ENCODE measurements at places on chromosomes 13 and 19. TPM values are rescaled to one million over a fixed set of nuclear protein-coding genes. Genes with fewer than 3 reads are reported as not detected.

GRCh38 chr19:14494910-14495671 is 836 bp downstream of the GIPC1 start:
- peak; percentile 70 for DNase-seq

DNA sequence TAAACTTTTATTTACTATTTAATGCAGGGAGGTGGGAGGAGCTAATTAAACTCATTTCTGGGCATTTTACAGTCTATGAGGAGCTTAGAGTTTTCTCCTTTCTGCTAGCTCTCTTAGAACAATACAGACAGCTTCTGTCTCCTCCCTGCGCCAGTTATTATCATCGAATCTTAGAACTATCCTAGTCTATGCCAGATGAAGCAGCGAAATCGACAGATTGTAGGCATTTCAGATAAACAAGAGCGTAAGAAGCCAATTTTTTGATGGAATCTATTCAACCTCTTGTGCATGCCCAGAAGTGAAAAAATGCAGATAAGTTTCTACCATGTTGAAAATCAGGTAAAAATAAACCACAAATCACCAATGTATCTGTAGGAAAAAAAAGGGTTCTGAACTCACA is 297.1 kb downstream of the KLF12 start:
- DNase-seq: no peak

DNA sequence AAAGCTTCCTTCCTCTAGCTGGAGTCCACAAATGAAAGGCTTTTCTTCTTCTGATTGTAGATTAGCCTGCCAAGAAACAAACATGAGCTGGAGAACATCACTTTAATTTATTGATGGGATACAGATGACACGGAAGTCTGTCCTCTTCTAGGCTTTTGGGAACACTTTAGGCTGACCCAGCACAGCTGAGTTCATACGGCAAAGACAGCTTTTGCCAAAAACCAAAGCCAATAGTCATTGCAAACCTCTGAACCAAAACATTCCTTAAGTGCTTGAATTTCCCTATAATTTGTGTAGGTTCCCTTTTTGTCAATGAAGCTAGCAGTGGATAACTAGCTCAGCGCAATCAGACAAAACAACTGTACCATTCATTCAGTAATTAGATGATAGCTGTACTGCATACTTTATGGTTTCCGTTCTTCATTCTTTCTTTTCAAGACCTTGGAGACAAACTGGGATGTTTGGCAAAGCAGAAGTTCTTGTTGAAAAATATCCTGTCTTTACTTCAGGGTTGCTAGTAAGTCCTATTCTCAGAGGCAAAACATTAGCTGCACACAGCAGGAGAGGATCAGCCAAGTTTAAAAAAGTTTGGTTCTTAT is 95.7 kb upstream of the SPRY2 start:
- no peak for DNase-seq

DNA sequence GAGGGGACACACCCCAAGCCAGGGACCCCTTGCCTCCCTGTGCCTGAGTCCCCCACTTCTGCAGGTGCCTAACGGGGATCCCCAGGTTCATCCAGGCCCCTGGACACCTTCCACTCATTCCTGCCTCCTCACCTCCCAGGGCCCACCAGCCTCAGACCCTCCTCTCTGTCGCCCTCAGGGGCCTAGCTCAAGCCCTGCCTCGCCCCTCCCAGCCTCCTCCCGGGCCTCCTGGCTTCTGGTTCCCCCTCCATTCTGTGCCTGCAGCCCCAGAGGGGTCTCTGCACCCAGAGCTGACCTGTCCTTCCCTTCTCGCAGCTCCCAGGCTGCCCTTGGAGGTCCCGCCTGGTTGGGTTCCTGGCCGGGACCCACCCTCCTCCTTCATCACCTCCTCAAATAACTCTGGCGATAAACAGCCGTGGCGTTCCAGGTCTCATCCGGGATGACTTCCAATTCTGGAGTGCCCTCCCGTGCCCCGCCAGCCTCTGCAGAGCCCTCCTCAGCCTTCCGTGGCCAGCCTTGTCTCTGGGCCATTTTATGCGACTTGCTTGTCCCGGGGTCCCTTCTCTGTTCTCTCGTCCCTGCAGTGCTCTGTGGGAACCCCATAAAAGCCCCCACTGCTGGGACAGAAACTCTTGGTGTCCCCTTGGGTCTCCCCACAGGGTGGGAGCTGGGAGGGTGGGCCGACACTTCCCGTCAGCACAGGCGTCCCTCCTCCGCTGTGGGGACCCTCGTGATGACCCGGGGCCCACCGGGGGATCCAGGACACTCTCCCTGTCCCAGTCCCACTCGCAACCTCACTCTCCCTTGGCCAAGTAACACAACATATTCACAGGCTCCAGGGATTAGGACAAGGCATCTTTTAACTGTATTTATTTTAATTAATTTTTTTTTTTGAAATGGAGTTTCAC is 9.2 kb downstream of the JOSD2 start:
- DNase-seq: no peak

GRCh38 chr13:50882816-50883435 is 26.7 kb upstream of the RNASEH2B start:
- no peak for DNase-seq

- DNase-seq: no peak
Observed at GRCh38 chr13:33411312-33411711, 125.8 kb upstream of the STARD13 start.

GRCh38 chr13:32136716-32137115 is 105.1 kb downstream of the FRY start:
- no peak for DNase-seq

DNA sequence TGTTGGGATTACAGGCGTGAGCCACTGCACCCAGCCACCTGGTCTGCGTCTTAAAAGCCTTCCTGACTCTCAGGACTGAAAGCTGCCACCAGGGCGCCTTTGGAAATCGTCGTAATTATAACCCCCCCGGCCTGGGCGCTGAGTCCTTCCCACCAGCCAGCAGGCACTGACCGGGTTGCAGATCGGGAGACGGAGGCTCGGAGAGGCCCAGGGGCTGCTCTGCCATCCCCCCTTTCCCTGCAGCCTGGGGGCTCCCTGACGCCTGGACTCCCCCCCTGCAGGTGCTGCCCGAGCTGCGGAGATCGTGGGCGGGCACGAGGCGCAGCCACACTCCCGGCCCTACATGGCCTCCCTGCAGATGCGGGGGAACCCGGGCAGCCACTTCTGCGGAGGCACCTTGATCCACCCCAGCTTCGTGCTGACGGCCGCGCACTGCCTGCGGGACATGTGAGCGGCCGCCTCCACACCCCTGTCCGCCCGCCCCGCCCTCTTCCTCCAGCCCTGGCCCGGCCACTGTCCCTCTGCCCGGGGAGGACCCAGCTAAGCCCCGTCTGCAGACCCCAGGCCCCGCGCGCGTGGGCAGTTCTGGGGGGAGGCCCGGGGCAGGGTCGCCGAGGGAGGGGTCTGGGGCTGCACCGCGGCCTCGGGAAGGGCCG is 2.5 kb downstream of the PRTN3 start:
- DNase-seq: no peak

TEAD2 gene
- 6.9 TPM for total RNA-seq

TMEM38A gene
- 4.7 TPM for total RNA-seq

ZNF221 gene
- 4.7 TPM for total RNA-seq

CACNG7 gene
- not detected for total RNA-seq

TMEM238 gene
- total RNA-seq: 10.0 TPM

CCDC61 gene
- 12.9 TPM for total RNA-seq
